AG08396 (cell line): ENCODE measurements at places on chromosomes 2 and 18.
A peak's percentile ranks its signal among the peaks of the same experiment; 100 is the strongest.

- peak; percentile 73 for DNase-seq
Measured at GRCh38 chr2:216740557-216741222, 45.3 kb upstream of the IGFBP5 start.

- no peak for DNase-seq
Measured at GRCh38 chr2:100186126-100186525, 43.7 kb upstream of the AFF3 start.

DNA sequence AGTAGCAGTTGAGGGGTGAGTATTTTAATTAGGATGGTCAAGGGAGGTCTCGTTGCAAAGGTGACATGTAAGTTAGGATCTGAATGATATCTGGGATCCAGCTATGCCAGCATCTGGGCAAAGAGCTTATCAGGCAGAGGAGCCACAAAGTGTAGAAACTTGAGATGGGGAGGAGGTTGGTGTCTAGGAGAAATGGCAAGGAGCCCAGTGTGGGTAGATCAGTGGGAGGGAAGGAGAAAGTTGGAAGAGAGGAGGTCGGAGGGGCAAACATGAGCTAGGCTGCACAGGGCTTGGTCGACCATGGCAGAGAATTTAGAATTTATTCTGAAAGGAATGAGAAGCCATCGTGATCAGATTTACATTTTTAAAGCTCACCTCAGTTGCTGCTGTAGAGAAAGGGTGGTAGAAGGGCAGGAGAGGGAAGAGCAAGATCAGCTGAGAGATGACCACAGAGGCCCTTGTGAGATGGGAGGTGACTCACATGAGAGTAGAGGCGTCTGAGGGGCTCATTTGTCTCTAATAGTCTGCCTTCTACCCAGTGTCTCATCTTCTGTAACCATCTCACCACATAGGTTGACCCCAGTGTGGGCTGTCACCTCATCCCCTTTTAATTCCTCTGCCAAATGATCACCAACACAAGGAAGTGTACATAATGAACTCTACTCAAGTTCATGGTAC lies 170.0 kb downstream of the ETAA1 start:
- DNase-seq, result no peak

DNA sequence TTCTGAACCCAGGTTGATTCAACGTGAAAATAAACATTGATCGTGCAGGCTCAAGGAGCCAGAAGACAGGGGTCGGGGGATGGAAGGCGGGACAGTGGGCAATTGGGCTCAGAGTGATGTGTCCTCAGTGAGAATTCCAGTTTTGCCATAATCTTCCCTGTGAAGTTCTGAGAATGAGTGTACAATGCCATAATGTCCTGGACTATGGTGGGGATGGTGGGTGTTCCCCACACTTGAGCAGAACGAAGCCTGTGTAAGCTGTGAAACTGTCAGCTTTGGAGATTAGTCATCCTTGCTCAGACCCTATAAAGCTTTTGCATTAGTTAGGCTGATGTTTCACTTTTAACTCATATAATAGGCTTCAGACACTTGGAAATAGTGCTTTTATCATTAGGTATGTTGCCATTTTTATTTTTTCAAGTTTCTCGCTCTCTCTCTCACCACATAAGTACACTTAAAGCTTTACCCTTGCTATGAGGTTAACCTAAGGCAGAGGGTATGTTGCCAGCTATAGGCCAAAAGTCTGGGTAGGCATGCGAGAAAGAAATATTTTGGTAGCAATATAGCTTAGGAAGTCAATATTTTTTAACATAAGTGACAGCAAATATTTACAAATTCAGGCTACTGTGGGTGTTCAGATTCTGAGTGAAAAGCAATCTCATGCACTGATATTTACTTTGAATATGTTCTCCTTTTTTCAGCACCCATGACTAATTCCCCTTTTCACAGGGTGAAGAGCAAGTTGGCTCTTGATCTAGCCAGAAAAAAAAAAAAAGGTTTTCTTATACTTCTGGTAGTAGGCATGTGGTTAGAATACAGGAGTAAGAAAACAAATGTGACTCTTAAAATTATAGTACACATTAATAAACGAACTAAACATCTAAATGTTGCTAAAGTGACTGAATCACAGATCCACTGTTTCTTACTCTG lies 47.2 kb downstream of the CDC42EP3 start:
- no peak for DNase-seq

DNA sequence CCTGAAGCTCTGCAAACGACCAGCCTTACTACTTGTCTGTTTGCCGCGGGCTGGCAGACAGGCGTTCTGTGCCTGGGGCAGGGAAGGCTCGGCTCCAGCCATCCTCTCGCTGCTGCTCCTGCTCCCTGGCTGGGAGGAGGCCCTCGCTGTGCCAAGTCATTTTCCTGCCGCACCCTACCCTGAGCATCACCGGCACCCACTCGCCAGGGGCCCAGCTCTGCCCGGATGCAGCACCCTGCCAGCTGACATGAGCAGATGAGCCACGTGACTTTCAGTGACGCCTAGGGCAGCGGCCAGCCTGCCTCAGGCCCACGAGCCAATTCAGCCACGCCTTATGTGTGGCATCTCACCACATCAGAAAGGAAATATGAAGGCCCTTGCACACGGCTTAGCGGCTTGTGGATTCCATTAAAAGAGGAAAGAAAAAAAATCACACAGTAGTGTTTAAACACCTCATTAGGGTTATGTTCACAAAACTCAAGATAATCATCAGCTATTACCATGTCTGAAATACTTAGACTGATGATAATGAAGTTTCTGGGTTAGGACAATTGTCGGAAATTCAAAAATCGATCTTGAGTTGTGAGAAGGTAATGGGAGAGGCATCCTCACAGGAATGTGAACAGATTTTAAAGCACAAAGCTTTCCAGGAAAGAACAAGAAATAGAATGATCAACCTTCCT lies 250.5 kb downstream of the TWIST2 start:
- DNase-seq, result no peak

GRCh38 chr2:84940088-84940470 lies 30.9 kb upstream of the KCMF1 start:
- no peak for DNase-seq

GRCh38 chr2:201879996-201880395 lies 73.7 kb downstream of the CDK15 start:
- no peak for DNase-seq

GRCh38 chr2:127365211-127365643 lies 22.5 kb downstream of the MAP3K2 start:
- DNase-seq, result no peak

DNA sequence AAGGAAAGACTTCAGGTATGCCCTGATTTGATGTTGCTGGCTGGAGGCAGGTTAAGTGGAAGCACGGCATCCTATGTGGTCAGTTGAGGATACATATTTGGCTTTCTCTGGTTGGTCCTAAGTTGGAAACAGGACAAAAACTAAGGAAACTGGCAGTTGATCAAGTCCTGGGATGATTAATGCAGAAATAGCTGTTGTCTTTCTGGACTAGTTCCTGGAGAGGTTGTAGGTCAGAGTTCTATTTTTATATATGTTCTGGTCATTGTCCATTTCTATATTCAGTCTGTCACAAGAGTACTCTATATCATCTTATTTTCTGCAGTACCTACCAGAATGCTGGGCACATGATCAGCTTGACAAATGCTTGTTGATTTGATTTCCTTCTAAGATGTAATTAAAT lies 4.0 kb upstream of the SLC35F5 start:
- peak; percentile 12 for DNase-seq

DNA sequence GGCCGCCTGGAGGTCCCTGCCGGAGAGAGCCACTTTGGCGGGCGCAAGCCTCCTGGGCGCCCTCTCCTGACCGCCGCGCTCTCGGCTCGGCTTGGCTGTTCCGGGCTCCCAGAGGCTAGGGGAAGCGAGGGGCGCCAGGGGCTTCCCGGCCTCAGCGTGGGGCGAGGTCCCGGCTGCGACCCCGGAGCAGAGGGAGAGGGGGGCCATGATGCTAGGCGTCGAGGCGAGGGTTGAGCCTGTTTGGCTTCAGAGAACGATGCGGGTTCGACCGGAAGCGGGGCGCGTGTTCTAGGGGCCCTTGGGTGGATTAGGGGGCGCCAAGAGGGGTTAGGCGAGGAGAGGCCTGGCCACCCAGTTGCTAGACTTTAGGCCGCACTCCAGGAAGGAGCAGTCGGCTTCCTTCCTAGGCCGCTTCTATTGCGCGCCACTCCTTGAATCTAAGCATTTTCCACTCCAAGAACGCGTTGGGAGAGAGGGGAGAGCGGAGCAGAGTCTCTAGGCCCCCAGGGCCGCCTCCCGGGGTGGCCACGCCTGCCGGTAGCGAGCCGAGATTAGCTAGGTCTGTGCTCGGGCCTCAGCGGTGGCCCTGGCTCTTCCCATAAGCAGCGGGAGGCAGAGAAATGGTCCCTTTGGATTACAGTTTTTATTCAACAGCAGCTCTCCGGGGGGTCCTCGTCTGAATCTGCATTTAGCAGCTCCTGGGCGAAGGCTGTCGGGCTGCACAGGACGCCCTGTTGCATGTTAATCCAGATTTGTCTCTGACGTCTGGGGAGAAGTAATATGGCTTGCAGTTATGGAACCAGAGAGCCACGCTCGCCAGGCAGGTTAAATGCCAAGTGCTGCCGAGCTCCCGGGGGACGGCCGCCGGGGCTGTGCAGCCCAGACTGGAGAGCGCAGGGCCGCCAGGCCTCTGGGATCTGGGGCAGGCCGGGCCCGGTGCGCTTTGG lies 11.3 kb downstream of the MEIS1 start:
- peak; percentile 41 for DNase-seq

- peak; percentile 74 for DNase-seq
Measured at GRCh38 chr2:120287183-120288015, 34.7 kb downstream of the RALB start.

DNA sequence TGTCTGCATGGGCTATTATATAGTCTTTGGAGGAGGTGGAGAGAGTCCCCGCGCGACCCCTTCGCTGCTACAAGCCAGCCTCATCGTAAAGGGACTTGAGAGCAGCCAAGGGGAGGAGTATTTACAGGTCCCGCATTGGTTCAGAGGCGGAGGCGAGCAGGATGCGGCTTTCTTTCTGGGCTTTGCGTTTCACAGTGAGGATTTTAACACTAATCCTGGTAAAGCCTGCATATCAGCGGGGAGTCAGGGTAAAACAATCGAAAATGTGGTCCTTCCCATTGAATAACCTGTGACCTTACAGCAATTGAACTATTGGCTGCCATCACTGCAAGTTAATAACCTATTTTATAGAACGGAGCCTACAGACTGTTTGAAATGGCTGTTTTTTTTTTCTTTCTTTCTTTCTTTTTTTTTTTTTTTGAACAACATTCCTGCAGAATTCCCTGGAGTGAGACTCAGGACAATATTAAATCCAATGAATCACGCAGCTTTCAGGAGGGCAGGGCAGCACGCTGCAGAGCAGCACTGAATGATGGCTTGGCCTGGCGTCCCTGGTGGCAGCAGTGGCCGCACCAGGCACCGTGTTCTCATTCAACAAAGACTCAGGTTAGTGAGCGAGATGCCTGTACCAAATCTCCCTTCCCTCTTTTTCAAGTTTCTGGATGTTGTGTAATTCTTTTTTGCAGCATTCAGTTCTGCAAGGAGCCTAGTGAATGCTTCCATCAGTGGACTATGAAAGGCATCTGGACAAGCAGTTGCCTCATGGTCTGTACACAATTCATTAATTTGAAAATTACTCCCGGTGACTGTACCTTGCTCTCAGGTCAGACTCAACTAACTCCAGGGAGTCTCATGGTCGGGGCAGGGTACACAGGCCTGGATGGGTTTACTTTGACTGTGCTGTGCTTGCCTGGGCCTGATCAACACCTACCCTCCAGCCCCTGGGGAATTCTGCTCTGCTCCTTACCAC lies 19.8 kb downstream of the SMIM21 start:
- no peak for DNase-seq

- DNase-seq, result no peak
Measured at GRCh38 chr18:41501848-41502247, 453.2 kb upstream of the PIK3C3 start.

DNA sequence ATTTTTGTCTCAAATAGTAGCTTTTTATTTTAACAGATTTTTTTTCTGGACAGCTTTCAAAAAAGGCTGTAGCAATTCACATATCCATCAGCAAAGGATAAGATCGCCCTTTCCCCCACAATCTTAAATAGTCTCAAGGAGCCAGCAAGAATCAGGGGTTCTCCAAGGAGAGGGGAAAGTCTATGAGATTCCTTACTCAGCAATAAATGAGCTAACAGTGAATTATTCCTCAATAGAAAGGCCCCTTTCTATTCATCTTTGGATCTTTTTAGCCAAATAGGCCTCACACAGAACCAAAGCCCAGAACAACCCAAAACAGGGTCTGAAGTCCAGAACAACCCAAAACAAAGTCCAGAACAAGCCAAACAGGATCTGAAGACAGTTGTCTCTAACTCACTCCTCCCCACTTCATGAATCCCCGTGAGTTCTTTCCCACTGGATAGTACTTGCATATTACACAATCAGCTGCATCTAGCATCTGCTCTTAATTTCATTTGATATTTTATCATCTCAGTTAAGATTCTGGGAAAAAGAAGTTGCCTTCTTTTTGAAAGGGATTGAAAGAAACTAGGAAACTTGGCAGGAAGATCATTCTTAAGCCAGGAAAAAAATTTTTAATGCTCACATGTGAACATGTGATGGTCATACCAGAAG lies 3.4 kb upstream of the DHRS9 start:
- DNase-seq, result no peak

GRCh38 chr2:218805627-218806026 lies 23.7 kb downstream of the CYP27A1 start:
- DNase-seq, result peak; percentile 1

GRCh38 chr2:234289834-234290590 lies 206.9 kb downstream of the ARL4C start:
- peak; percentile 83 for DNase-seq

- no peak for DNase-seq
Measured at GRCh38 chr18:72612894-72613533, 68.9 kb upstream of the CBLN2 start.

DNA sequence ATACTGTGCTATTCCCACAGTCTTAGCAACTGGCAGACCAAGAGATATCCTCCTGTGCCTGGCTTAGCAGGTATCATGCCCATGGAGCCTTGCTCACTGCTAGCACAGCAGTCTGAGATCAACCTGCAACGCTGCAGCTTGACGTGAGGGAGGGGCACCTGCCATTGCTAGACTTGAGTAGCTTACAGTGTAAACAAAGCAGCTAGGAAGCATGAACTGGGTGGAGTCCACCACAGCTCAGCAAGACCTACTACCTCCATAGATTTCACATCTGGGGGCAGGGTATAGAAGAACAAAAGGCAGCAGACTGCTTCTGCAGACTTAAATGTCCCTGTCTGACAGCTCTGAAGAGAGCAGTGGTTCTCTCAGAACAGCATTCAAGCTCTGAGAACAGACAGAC lies 74.8 kb downstream of the AKAIN1 start:
- no peak for DNase-seq
